ENCODE measurements at places on chromosomes 7 and 10.

DNA sequence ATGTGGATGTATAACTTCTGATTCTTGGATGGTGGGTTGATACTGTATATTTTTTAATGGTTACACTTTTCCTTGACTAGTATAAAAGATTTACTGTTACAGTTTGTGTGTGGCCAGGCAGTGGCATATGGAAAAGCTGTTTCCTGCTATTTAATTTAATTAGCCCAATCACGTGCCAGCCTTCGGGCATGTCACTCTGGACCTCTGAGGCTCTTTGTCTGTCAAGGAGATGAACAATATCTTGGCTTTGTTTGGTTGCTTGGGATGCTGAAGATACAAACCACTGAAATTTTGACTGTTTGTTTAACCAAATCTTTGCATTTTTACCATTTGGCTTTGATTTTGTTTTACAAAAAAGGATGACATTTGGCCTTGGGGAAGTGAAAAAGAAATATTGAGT is 185.0 kb downstream of the HDAC9 start:
- DNase-seq = no peak

GRCh38 chr7:2706685-2707126 is 18.7 kb downstream of the AMZ1 start:
- no peak for DNase-seq

DNA sequence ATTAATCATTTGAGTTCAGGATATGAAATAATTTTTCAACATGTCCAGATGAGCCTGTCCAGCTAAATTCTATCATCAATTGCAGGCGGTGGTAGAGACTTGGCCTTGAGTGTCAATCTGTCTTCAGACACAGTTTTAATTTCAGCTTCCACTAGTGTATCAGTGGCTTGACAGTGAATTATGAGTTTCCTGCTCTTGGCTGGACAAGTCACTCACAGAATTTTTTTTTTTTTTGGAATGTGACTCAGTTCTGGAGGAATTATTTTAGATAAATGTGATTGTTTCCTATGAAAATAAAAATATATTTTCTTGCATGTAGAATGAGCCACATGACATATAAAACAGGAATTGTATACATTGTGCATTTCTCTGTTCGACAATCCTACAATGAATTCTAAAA is 319.9 kb upstream of the AKR1E2 start:
- DNase-seq = no peak

DNA sequence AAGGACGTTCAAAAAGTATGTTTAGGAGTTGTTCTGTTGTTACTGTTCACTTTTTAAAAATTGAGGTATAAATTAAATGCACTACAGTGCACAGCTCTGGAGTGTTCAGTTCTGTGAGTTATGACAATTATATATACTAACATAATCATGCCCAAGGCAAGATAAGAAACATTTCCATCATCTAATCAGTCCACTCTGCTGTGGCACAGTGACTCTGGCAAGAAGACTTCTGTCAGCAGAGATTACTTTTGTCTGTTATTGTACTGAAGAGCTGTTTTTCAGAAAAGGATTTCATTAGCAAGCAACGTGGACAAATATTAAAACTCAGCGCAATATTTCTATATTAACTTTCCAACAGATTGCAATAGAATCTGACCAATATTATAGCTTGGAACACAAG is 32.0 kb downstream of the ICA1 start:
- DNase-seq = no peak

GRCh38 chr7:89914711-89915110 is 239.6 kb upstream of the STEAP1 start:
- no peak for DNase-seq

GRCh38 chr7:47624689-47625088 is 42.8 kb upstream of the TNS3 start:
- no peak for DNase-seq

DNA sequence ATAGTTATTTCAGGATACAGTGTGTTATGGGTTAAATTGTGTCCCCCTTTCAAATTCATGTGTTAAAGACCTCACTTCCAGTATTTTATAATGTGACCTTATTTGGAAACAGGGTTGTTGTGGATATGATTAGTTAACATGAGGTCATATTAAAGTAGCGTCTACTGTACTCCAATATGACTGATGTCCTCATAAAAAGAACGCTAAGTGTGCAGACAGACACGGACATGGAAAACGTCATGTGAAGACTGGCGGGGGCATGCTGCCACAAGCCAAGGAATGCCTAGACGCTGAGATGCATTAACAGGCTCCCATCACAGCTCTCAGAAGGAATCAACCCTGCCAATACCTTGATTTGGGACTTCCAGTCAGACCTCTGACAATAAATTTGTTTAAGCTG is 1.5 kb upstream of the WDR37 start:
- no peak for DNase-seq

All from activated CD4-positive, alpha-beta T cell treated with anti-CD3 and anti-CD28 coated beads, Interleukin-2, Interleukin-6, amounts not matched to agents 100 ng/mL and 50 ng/mL, durations not matched to agents 16 hours and 8 hours (primary cell).